H9 (cell line): ENCODE measurements at places on chromosomes 4 and X.

GRCh38 chr4:134533068-134533467 is 331.5 kb upstream of the PABPC4L start:
- DNase-seq = no peak

GRCh38 chr4:185357733-185358440 is 37.8 kb downstream of the LRP2BP start:
- DNase-seq = no peak

- peak; percentile 49 for DNase-seq
These were observed 555 bp upstream of the SPP1 start for GRCh38 chr4:87974856-87975462.

DNA sequence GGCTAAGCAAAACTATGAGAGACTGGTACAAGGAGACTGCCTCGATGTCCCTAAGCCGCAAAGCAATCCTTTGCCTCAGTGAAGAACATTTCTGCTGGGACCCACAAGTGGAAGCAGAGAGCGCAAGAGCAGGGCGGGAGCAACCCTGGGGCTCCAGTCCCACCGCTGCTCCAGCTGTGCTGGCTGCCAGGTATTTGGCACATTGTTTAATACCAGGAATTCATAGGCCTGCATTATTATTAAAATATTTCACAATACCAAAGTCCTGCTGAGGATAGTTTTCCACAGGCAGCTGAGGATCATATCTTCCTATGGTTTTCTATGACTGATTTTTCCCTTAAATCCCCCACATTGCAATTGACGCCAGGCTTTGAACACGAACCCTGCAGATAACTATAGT is 163.5 kb upstream of the TLL1 start:
- DNase-seq = no peak

DNA sequence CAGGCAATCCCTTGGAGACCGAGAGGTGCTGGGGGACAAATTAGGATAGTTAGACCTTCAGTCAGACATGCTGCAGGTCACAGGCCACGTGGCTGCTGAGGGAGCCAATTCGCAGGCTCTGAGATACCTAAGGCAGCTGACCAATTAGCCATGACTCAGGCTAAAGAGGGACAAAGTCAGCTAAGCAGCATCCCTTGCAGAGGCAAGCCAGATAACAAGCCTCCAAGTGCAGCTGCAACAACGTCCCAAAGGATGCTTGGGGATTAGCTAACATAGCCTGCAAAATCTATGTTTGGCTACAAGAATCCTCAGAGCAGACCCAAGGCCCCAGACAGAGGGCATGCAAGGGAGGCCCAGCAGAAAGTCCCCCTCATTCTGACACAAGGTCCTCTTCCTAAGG is 93.5 kb downstream of the SEL1L3 start:
- DNase-seq = no peak

DNA sequence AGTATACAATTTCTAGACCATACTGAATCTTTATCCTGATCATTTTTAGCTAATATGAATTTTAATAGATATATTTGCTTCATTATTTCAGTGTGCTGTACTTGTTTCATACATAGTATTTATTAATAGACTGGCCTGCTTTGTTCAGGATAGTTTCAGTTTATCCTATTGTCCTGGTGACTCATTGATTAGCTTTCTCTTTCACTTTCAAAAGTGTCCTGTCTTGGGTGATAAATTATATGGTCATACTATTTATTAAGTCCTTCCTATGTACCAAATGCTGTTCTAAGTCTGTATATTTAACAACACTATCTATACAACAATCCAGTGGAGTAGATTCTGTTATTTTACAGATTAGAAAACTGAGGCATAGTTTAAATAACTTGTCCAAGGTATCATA is 153.8 kb upstream of the RAPGEF2 start:
- DNase-seq = no peak

DNA sequence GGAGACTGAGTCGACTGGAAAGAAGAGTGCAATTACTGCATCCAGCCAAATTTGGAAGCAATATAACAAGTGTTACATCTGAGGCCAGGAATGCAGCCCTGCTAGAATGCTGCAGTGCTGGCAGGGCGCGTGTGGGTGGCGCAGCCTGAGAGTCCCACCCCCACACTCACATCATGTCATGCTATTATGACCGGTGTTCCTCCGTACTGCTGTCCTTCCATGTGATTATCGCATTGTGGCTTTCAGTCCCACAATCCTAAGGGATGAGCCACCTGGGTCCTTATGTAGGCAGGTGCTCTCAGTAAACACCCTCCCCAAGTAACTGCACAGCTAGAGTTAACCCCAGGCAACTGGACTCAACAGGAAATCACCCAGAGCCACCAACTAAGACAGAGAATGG is 122.6 kb upstream of the CPEB2 start:
- DNase-seq = no peak

GRCh38 chr4:83328521-83329187 is 6.0 kb downstream of the HPSE start:
- peak; percentile 68 for DNase-seq

GRCh38 chr4:151641167-151641566 is 119.6 kb downstream of the GATB start:
- DNase-seq = no peak

GRCh38 chrX:40086569-40087335 is 11.0 kb downstream of the BCOR start:
- peak; percentile 53 for DNase-seq

DNA sequence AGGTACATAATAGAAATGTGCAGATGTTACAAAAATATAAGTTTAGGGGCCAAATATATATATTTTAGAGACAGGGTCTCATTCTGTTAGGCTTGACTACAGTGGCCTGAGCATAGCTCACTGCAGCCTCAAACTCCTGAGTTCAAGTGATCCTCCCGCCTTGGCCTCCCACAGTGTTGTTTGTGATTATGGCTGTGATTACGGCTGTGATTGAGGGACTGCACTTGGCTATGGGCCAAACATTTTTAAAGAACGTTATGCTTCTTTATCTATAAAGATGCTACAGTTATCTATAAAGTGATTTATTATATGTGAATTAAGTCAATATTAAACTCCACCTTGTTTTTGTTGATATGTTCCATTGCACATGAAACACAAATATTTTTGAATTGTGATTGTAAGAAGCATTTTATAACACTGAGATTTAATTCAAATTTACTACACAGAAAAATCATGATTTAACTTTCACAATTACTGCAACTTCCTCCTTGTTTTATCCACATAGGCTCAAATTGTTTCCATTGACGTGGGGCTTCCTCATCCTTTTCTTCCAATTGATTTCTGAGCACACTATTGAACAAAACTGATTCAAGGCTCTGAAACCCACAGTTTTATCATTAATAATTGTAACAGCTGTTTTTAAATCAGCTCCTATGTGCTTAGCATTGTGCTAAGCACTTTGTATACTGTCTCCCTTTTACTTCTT is 68.4 kb upstream of the BMPR1B start:
- no peak for DNase-seq

GRCh38 chrX:16511796-16512776 is 137.9 kb upstream of the S100G start:
- no peak for DNase-seq

DNA sequence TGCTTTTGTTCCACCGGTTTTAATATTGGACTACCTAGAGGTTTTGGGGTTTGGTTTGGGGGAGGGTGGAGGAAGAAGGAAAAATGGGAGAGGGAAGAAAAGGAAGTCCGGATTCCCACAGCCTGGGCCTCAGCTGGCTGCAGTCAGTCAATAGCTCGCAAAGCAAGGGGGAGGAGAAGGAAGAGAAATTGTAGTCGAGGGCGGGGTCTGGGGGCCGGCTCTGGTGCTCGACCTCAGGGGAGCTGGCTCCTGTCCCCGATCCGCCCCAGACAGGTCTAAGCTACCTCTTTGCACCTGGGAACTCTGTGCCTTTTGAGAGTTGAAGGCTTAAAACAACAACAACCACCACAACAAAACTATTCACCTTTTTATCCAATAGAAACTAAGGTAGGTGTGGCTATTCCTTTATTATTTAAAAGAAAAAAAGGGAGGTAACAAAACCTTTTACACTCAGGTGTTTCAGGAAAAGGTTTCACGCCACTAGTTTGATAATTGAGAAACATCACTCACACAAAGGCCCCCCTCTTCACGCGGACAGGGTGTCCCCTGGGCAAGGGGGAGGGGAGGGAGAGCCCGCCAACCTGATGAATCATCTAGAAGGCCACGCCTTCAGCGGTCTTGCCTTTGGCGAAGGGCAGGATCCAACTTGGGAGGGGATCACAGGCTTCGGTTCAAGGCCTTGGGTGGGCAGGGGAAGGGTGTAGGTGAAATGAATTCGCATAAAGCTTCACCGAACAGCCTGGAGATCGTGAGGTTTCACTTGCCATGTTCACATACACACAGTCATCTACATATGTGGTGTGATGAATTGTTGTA is 1.6 kb upstream of the LNX1 start:
- DNase-seq = peak; percentile 87

DNA sequence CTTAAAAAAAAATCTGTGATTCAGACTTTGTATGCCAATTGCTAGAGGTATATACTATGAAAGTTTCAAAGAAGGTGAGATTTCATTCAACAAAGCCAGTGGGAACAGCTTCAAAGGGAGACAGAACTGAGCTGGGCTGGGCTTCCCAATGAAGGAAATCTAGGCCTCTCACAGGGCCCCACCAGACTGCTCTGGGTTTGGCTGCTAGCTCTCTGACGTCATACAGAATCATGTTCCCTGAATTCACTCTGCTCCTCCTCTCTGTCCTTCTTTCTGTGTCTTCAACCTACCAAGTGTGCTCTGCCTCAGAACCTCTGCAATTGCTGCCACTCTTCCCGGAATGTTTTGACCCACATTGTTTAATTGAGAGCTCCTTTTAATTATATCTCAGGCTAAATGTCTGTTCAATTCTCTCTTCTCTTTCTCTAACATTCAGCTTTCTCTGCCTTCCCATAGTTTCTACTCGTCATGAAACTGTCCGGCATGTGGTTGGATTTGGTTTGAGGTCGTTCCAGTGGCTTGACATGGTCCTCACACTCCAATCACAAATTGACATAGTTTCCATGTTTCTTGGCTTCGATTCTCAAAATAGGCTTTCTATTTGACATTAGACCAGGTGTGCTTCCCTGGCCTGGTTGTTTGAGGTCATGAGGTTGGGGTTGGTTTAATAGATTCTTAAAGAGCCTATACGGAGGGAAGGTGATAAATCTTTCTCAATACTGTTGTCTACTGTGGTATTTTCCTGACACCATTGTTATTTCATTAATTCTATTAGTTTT is 282.1 kb upstream of the EMCN start:
- no peak for DNase-seq

GRCh38 chr4:43842594-43842993 is 606.0 kb downstream of the KCTD8 start:
- DNase-seq = no peak

GRCh38 chr4:128649161-128649560 is 160.3 kb upstream of the JADE1 start:
- DNase-seq = no peak

DNA sequence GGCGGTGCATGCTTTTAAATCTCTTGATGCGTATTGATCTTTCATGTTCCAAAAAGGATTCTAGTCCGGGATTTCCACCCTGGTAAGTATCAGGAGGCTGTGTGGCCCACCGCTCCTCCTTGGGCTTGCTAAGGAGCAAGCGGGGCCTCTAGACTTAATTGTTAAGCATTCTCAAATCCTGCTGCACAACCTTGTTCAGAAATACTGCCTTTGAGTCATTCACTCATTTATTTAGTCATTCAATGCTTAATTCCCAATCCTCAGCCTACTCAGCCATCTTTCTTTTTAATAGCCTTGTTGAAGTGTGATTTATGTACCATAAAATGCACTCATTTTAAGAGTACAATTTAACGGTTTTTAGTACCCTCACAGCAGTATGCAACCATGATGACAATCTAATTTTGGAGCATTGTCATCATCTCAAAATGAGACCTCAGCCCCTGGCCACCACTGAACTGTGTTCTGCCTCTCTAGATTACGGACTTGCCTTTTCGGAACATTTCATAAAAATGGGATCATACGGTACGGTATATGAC is 15.6 kb upstream of the SLC2A9 start:
- no peak for DNase-seq

DNA sequence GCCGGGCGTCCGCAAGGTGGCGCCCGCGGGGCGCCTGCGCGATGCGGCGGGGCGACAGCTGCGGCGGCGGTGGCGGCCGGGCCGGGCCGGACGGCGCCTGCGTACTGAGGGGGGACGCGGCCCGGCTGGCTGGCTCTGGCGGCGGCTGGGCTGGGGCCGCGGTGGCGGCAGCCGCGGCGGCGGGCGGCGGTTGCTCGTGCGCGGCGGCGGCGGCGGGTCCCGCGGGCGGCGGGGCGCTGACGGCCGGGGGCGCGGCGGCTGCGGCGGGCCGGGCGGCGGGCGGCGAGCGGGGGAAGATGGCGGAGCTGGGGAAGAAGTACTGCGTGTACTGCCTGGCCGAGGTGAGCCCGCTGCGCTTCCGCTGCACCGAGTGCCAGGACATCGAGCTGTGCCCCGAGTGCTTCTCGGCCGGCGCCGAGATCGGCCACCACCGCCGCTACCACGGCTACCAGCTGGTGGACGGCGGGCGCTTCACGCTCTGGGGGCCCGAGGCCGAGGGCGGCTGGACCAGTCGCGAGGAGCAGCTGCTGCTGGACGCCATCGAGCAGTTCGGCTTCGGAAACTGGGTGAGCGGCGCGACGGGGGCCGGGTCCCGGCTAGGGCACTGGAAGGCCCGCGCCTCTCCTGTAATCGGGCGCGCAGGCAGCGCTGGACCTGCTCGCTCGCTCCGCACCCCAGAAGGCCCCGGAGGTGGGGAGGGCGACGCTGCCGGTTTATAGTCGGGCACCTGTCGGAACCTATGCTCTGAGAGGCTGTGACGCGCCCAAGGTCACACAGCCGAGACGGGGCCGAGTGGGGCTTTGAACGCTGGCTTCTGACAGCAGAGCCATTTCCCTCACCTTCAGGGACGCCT is at the start of gene TADA2B:
TADA2B (plus strand) TSS at position 89 of the 853 bp plus-strand sequence; CDS start at position 297, 208 bp downstream.
- no peak for DNase-seq

- DNase-seq = peak; percentile 81
These were observed 63.5 kb downstream of the GPC3 start for GRCh38 chrX:133921764-133922389.

- no peak for DNase-seq
These were observed 213.2 kb downstream of the RASL11B start for GRCh38 chr4:53075162-53075785.

DNA sequence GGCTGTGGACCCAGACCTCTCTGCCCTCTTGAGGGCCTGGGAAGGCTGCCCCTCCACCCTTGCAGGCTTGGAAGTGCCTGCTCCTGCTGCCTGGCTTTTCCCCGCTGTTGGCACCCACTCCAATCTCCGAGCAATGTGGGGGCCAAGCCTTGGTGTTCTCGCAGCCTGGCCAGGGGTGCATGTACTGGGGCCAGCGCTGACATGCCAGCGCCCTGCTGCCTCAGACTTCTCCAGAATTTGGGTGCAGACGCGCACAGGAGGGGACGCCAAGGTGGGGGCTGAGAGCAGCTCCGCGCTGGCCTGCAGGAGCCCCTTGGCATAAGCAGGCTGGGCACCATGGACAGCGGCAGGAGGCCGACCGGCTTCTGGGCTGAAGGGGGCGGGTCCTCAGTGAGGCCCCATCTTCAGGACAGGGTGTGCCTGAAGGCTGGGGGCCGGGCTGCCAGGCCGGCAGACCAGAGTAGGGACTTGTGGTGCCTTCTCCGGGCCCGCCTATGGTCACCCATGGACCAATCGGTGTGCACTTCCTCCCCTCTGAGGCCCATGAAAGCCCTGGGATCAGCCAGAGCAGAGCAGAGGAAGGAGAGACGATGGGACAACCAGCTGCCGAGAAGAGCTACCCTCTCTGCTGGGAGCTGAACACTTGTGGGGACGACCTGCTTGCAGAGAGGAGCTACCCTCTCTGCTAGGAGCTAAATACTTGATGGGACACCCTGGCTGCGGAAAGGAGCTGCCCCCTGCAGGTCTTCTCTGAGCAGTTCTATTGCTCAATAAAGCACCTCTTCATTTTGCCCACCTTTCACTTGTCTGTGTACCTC is 118.3 kb downstream of the DNAAF6 start:
- peak; percentile 95 for DNase-seq

GRCh38 chr4:83917572-83917971 is 381.7 kb downstream of the GPAT3 start:
- DNase-seq = no peak
